ENCODE measurements at places on chromosomes 5 and 9. TPM values are rescaled to one million over a fixed set of nuclear protein-coding genes. Genes with fewer than 3 reads are reported as not detected.
A peak's percentile ranks its signal among the peaks of the same experiment; 100 is the strongest.

- DNase-seq, result no peak
These were observed 19.7 kb downstream of the C6 start for GRCh38 chr5:41193456-41194205.

- no peak for DNase-seq
These were observed 386.8 kb upstream of the PTPRD start for GRCh38 chr9:10999646-11000045.

- DNase-seq, result no peak
These were observed 188.7 kb upstream of the POU5F2 start for GRCh38 chr5:93930098-93930497.

Gene UBE2QL1
- total RNA-seq, result not detected

Gene IRF1
- 24.8 TPM for total RNA-seq

Gene TSSK1B
- total RNA-seq, result not detected

Gene NFX1
- total RNA-seq, result 58.3 TPM

Gene AGPAT2
- 15.2 TPM for total RNA-seq

DNA sequence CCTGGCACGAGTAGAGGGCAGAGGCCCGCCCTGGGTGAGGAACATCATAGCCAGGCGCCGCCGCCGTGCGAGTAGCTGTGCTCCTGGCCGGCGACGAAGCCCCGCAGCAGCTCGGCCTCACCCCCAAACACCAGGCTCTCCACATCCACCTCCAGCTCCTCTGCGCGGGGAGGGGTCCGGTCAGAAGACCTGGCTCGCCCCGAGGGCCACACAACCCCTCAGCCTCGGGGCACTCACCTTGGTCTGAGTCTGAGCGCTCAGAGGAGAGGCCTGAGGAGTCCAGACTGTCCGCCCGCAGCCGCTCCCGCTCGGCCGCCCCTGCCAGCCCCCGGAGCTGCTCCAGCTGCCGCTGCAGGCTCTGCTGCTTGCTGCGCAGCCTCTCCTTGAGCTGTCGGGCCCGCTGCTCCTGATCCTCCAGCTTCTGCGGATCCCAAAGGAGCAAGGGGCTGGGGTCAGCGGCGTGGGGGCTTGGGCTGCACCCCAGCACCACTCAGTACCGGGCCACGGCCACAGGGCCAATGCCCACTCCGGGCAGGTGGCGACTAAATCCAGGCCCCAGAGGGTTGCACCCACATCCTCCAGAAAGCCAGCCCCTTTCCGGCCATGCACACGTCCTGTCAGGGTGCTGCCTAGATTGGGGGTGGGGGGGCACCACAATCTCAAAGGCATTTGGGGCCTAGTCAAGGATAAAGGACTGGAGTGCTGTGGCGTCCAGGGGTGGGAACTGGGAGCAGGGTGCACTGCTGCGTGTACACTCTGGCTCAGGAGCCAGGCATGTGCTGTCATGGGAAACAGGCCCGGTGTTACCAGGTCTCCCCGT lies 3.9 kb downstream of the MXD3 start:
- DNase-seq, result peak; percentile 62

DNA sequence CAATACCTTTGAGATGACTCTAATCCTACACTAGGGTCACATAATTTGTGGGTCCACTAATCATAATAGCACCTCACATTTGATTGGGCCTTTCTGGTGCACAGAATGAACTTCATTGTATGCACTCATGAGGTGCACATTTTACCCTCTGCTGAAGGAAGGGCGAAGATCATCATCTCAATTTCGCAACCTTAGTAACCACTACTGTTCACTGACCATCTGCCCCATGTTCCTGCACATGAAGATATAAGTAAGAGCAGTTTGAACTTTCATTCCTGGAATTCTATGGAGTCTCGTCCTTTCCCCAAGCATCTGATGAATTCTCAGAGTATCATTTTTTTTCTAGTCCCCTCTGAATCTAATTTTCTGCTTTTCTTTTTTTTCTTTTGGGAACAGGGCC lies 21.2 kb downstream of the GAS1 start:
- no peak for DNase-seq

Gene SLC6A7
- not detected for total RNA-seq

DNA sequence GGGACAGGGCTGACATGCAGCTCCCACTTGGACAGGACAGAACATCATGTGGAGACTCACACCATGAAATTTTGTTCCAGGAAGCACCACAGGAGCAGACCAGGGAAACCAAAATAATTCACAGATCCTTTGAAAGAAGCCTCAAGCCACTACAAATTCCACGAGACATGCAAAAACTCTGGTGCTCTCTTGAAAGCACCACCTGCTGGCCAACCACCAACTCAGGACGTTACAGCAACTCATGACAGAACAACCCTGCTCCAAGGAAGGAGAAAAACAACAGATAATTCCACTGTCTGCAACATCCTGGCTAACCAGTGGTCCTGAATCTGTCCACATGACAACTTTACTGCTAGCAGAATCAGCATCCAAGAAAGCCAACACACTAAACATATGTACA lies 516.0 kb downstream of the SPATA31D1 start:
- DNase-seq, result no peak

DNA sequence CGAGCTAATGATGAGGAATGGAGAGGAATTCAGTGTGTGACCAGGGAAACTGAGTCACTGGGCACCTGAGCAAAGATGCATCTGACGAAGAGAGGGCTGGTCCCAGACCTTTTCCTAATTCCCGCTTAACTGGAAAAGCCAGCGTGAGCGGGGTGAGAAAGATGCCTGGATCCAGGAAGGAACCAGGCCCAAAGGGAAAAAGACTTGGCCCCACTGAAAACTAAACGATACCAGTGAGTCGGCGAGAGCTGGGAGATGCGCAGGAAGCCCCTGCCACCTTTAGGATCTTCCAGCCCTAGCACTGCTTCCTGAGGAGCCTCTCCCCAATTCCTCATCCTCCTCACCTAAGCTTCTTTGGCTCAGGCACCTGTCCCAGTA lies 499 bp upstream of the FCHSD1 start:
- DNase-seq, result no peak

All from OCI-LY7 (cell line).